ENCODE measurements at places on chromosomes 5 and 9.

DNA sequence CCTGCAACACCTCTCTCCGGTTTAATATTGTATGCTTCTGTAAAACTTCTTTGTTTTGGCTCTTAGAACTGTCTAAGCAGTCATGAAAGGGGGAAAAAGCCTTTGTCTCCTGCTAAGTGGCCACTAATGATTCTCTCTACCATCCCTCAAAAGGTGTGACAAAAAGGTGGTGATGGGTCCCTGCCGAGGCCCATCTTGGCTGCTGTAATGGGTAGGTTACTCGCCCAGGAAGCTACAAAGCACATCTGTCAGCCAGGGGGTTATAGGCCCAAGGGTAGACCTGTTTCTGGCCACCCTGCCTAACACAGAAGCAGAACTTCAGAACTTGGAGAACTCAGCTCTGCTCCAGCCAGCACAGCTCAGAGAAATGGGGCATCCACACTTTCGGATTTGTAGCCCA lies 1.6 kb downstream of the FAM219A start:
- DNase-seq, result no peak

- DNase-seq, result no peak
These were observed 161.8 kb upstream of the CLINT1 start for GRCh38 chr5:158020555-158021418.

GRCh38 chr5:10538103-10538788 lies 25.6 kb upstream of the ANKRD33B start:
- no peak for DNase-seq

- DNase-seq, result no peak
These were observed 37.4 kb downstream of the UBQLN1 start for GRCh38 chr9:83670381-83670780.

DNA sequence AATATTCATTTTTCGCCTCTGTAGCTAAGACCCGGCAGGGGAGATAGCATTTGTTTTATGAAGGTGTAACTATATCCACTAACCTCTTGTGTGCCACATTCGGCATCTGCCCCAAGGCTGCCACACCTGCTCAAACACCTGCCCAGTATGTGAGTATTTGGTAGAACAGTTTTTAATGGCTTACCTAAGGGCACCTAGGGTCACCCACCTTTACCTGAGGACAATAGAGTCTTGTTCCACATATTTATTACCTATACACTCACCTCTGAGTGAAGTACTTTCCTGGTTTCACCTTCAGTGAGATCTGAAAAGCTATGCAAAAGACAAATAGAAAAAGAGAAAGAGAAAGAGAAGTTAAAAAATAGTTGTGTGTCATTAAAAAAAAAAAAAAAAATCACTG lies 68.0 kb upstream of the PIP5K1B start:
- DNase-seq, result no peak

- no peak for DNase-seq
These were observed 900 bp downstream of the RGS7BP start for GRCh38 chr5:64506567-64507263.

DNA sequence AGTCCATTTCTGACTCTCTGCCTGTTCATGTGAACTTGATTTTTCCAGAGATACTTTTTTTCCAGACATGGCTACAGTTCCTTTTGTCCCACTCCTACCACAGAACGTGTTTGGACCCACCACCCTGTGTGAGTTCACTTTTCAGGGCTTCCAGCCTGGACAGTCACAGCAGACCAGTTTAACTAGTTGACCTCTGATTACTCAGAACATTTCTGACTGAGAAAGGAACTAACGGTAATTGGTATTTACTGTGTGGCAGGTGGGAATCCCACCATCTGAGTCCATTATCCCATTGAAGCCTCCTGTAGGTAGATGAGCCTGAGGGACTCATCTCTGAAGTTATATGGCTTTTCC lies 210.1 kb downstream of the GOLPH3 start:
- DNase-seq, result no peak

GRCh38 chr5:105639068-105639467 lies 2031.7 kb downstream of the EFNA5 start:
- no peak for DNase-seq

GRCh38 chr9:11973011-11973410 lies 720.2 kb upstream of the TYRP1 start:
- no peak for DNase-seq

- DNase-seq, result no peak
These were observed 71.6 kb downstream of the FBXL7 start for GRCh38 chr5:15571618-15572017.

- DNase-seq, result peak; percentile 54
These were observed 98.3 kb downstream of the BASP1 start for GRCh38 chr5:17315710-17316221.

- DNase-seq, result no peak
These were observed 46.0 kb downstream of the CNOT6 start for GRCh38 chr5:180540050-180540694.

DNA sequence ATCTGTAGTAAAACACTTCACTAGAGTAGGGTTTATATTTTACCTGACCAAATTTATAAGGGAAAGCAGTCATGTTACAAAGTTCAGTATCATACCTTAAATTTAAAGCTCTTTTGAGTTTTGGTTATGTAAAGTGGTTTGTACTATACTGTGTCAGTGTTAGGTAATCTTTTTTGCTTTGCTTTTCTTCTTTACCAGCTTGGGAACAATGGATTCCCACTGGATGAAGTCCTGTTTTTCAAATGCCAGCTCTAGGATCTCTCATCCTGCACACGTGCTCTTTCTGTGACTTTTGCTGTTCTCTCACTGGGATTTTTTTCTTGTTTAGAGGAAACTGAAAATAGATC lies 15.9 kb downstream of the CYSTM1 start:
- DNase-seq, result no peak

DNA sequence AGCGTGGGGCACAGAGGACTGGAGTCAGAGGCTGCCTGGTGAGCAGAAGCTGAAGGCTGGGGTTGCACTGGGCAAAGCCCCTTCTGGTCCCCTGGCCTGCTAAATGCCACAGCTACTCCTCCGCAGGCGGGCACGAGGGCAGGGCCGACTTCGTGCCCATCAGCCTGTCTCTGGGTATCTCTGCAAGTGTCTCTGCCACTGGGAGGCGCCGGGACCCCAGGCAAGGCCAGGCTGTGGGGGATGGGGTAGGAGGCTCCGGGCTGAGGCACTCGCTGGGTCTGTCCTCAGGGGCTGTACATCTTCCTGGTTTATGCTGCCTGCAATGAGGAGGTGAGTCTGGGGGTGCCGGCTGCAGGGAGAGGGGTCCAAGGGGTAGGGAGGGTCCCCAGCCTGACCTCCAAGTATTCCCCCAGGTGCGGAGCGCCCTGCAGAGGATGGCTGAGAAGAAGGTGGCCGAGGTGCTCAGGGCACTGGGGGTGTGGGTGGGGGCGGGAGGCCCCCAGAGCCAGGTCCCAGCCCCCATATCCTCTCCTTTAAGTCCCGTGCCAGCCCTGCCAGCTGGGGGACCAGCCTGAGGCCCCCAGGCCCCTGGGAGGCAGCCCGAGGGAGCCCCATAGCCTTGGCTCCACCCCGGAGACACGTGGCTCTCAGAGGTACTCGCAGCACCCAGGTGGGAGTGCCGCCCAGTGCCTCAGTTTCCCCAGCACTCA lies 25.1 kb downstream of the ADGRD2 start:
- DNase-seq, result no peak

- DNase-seq, result no peak
These were observed 275.2 kb upstream of the PCSK5 start for GRCh38 chr9:75615284-75615683.

DNA sequence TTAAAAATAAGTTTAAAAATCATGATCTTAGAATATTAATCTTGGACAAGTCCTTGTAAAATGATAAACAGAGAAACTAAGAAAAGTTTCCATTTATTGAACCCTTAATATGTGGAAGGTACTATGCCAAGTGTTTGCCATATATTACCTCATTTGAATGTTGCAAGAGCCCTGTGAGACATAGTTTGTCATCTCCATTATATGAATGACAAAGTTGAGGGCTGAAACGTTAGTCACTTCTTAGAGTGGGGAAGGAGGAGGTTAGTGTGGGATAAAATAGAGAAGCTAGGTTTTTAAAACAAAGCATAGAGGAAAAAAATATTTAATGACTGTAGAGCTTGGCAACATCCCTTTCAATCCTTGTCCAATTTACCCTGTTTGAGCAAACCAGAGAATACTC lies 2.0 kb downstream of the TNC start:
- peak; percentile 79 for DNase-seq

DNA sequence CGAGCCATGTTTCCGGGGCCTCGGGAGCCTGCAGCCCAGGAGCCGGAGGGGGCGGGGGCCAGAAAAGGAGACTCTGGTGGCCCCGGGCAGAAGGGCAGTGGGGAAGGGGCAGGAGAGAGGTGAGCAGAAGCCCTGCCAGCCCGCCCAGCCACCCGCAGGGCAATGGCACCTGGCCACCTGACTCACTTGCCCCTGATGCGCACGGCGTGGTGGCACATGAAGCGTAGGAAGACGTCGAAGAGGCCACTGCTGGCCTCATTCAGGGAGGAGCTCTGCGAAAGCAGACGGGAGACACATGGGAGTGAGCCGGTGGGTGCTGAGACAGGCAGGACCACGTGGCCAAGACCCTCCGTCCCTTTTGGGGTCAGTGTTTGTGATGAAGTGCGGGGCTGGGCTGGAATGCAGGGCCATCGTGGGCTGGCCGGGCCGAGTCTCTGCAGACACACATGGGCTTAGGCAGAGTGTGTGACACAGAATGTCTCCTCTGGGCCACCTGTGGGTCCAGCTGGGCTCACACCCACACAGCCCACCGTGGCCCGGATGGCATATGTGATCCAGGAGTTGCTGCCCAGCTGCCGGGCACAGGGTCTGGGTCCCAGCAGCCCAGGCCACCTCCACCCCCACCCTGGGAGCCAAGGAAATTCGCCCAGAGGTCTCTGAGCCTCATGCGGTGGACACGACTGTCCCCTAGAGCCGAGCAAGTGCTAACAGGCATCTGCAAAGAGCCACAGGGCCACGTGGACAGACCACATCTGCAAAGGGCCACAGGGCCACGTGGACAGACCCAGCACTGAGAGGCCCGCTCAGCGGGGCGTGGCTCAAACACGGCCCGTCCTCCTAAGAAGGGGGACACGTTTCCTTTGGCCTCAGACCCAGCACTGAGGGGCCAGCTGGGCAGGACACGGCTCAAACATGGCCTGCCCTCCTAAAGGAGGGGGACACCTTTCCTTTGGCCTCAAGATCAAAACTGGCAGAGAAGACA lies 23.6 kb downstream of the TERT start:
- DNase-seq, result no peak

- no peak for DNase-seq
These were observed 371.4 kb downstream of the PSAT1 start for GRCh38 chr9:78668148-78668832.

DNA sequence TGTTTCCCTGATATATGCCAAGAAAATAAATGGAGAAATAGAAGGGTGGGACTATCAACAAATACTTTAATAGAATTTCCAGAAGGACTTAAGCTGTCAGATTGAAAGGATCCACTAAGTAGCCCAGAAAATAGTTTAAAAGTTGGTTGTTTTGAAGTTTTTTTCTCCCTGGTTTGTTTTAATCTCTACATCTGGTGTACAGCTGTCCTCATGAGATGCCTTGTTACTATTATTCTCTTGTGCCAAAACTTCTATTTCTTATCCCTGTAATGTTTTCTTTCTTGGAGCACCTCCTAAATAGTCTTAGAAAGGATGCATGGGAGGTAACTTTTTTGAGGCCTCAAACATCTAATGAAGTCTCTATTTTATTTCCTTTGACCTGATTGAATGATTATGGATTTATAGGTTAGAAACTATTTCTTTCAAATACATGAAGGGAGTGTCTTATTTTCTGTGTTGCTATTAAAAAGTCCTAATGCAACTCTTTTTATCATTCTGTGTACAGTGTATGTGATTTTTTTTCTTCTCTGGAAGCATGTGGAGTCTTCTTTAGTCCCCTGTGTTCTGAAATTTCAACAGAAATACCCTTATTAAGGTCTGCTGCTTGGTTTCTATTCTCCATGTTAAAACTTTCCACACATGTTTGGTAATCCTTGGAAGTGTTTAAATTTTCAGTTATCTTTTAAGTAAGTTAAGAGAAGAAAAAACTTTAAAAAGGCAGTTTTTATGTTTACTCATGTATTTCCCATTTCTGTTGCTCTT lies 140.0 kb upstream of the CDKN2B start:
- DNase-seq, result no peak

DNA sequence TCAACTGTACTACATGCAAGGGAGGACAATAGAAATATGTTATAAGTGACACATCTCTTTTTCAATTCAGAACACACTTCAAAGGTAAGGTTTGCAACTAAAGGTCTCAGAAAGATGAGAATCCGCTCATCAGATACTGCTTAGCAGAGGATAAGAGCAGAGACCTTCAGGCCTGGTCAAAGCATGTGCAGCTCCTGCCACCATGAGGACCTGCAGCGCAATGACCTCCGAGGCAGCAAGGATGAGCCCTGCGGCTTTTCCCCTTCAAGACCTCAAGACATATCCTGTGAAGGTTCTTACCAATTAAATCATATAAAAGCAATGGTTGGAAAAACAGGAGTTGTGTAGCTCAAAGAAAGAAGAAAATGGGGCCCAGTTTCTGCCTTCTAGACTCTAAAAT lies 135.8 kb downstream of the TRIM36 start:
- no peak for DNase-seq

DNA sequence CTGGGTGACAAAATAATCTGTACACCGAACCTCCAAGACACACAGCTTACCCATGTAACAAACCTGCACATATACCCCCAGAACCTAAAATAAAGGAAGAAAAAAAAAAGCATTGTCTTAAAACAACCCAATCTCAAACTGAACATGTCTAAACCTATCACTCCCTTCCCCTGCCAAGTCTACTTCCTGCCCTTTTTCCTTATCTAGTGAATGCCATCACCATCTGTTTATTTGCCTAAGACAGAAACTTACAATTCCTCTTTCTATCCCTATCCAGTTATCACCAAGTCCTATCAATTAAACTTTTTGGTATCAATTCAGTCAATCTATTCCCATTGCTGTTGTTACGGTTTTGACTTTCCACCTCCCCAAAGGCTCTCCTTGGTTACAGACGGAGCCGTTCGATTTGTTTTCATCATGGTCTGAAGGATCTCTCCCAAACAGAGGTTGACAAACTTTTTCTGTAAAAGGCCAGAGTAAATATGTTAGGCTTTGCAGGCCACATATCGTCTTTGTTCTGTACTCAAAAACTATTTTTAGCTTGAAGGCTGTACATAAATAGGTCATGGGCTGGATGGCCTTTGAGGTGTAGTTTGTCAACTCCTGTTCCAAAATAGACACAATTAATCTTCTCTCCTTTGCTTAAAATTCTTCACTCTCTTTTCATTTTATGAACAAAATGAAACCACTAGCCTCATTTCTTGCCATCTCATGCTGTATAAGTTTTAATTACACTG lies 12.1 kb downstream of the NOL8 start:
- DNase-seq, result no peak

DNA sequence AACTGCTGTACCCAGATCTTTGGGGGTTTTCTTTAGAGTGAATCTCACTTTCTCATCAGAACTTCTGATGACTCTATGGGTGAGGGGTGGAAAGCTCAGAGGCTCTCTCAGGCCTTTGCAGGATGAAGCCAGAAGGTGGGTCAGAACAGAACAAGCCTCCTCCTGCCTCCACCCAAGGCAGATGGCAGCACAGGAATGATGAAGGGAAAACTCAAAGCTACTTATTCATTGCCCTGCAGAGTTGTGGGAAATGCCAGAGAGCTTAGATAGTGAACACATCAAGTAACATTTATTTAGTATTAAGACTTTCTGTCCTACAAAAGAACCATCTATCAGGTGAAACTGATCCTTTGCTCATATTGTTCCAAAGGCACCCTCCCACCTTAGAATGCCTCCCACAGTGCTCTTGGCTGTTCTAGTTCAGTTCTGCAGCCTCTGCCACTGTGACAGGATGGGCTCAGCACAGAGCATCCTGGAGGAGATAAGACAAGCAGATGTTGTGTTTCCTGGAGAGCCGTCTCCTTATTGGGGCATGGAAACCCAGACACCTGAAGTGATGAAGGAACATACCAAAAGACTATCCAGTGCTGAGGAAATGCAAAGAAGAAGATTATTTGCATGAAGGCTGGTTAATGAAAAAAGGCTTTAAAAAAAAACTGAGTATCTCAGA lies 146.6 kb downstream of the ADAMTS12 start:
- no peak for DNase-seq
